Stimulated activated CD8-positive, alpha-beta memory T cell treated with anti-CD3 and anti-CD28 coated beads, Interleukin-4, amount 100 ng/mL, for 24 hours (primary cell): ENCODE measurements at places on chromosomes 3 and 15.

GRCh38 chr3:169060037-169060436, 603.5 kb downstream of the MECOM start:
- no peak for DNase-seq

- DNase-seq: no peak
These were observed 19.1 kb downstream of the SLC6A20 start for GRCh38 chr3:45777111-45777745.

DNA sequence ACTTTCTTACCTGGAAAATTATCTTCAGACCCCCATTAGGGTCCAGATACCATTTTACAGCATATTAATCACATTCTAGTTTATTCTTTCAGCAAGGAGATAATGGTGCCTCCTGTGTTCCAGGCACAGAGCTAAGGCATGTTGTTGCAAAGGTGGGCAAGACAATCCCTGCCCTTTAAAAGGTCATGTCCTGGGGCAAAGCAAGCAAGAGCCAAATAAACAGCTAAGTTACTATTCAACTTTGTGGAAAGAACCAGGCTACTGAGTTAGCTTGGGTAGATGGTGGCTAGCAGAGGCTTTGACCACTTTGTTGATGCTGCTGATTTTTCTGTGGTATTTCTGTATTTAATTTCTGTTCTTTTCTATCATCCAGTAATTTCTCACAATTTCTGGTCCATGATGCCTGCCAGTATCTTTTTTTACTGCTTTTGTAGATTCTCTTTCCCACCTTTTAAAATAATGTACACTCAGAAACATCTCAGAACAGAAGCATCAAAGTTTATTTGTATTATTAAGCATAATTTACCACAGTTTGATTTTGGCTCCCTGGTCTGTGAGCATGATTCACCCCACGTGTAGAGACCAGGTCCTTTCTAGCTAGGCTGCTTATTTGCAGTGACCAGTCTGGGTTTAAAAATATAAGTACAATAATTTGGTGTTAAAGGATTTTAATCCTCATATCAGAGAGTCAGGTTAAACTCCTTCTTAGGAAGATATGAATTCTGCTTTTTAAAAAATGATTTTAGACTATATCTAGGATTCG, 71.5 kb downstream of the LRRC28 start:
- DNase-seq: no peak

DNA sequence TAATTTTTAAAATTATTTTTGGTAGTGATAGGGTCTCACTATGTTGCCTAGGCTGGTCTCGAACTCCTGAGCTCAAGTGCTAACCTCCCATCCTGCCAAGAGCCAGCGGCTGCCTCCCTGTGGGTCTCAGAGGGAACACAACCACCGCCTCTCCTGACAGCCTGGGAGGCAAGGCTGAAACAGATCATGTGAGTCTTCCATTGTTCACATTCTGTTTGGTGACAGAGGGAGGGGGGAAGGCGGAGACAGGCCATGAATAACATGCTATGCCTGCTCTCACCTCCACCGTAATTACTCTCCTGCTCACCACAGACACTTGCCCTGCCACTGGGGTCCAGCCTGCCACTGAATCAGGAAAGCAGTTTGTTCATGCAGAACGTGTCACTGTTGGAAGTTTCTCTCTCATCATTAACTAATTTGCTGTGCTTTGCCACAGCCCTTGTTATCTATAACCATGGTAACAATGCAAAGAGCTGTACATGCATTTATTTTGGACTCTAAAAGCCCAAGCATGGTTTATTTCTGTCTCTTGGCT, 78.4 kb upstream of the RASGRF1 start:
- DNase-seq: no peak

DNA sequence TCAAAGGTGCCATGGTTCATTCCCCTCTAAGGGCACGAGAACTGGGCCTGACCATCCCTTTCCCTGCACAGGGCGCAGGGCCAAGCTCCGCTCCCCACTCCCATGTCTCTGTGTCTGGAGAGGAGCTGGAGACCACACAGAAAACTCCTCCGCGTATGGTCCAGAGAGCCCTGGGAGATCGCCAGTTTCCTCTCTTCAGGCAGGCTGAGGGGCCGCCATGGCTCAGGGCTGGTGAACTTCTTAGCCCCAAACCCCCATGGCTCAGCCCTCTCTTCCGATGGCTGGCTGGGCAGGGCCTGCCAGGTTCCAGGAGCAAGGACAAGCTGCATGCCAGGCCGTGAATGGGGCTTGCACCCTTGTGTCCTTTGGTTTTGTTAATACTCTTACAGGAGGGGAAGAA, 52.9 kb downstream of the EXOG start:
- no peak for DNase-seq

- no peak for DNase-seq
These were observed 77.1 kb upstream of the MEX3B start for GRCh38 chr15:82122746-82123400.

GRCh38 chr3:17469954-17470353, 272.5 kb downstream of the TBC1D5 start:
- DNase-seq: no peak

DNA sequence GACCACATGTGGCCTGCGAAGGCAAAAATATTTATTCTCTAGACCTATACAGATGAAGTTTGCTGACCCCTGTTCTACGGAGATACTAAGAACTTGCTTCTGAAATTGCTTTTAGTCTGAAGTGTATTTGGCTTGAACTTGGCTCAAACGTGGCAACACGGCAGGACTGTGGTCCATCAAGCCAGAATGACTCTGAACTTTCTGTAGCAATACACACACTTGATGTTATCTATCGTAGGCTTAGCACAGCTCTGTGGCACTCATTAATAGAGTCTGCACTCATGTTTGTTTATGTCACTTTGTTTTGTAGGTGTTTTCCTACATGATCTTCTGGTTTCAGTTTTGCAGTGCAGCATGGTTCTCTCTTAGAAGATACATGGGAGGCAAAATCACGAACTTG, 298.1 kb downstream of the ADAMTS17 start:
- DNase-seq: no peak

DNA sequence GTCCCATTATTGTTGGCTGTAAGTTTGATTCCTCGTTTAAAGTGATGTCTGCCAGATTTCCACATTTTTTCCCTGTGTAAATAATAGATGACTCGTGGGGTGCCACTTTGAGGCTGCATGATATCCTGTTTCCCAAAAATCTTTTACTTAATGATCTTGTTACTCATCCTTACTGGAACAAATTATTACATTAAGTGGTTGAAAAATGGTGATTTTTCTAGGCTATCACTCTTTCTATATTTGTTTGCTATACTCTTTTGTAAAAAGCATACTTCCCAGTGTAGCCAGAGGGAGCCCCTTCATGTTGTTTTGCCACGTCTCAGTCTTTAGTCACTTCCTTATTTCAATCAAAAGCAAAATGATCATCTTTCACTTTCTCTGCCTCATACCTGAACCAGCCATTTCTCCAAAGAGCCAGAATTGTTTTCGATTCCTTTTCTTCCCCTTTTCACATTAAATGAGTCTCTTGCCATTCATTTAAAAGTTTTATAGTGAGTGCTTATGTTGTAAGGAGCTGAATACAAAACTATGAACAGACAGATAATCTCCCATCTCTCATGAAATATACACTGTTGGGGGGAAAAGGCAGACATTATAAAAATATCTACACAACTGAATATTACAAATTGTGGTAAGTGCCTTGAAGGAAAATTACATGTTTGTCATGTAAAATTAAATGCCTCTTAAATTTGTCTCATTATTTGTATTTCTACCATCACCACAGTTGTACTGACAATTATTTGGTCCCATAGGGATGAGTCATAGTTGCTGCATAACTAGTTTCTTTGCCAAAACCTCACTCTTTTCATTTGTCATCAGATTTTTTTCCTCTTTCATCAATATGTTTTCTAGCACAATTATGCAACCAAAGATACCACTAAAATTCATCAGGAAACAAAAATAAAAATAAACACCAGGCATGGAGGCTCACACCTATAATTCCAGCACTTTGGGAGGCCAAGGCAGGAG, 41.5 kb downstream of the ADGRG7 start:
- DNase-seq: no peak

GRCh38 chr3:112456147-112456546, 43.1 kb downstream of the BTLA start:
- no peak for DNase-seq

- no peak for DNase-seq
These were observed 26.3 kb downstream of the DPH6 start for GRCh38 chr15:35519541-35520149.

DNA sequence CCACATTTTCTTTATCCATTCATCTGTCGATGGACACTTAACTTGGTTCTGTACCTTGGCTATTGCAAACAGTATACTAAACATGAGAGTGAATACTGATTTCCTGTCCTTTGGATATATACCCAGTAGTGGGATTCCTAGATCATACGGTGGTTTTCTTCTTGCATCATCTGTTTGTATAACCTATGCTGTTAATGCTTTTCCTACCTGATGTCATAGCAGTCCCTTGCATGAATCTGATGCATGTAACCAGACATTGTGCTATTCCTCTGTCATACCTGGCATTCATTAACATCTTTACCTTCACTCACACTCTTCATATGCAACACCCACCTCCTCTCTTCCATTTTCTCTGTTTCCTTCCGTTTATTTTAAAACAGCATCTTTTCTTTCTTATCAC, 185.2 kb downstream of the KLHL25 start:
- DNase-seq: no peak

GRCh38 chr3:157310329-157311052, 126.2 kb upstream of the PTX3 start:
- DNase-seq: no peak
